ENCODE measurements at places on chromosomes 7 and 10.

DNA sequence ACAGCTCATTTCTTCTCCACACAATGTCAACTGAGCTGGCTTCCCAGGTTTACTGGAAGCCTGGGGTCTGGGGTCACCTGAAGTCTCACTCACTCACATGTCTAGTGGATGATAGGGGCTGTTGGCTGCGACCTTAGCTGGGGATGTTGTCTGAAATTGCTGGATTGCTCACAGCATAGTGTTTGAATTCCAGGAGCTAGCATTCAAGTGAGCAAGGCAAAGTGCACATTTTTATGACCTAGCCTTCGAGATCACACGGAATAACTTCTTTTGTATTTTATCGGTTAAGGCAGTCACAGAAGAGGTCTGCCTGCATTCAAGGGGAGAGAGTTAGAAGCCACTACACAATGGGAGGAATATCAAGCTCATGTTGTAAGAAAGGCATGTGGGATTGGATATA is 3.6 kb downstream of the TEX47 start:
- DNase-seq = no peak

- no peak for DNase-seq
Observed at GRCh38 chr7:43799605-43800004, 41.1 kb downstream of the BLVRA start.

DNA sequence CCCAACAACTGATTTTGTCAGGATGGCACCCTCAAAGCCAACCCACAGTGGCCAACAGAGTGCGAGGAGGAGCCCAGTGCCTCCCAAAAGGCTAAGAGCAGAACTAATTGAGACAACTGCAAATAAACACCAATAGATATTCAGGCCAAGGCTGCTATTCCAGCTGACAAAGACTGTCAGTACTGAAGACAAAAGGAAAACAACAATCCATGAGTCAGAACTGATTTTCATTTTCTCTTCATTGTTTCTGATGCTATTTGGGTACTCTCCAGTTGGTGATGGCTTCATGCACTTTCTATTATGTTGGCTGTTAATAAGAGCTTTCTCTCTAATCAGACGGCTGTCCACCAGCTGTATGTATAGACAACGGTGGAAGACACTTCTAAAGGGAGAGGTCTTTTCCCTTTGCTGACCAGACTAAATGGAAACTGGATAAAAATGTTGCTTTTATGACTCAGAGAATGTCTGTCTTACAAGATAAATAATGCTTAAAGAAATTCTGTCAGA is 515.9 kb downstream of the PARD3 start:
- DNase-seq = peak; percentile 8

- DNase-seq = peak; percentile 15
Observed at GRCh38 chr7:37247861-37248260, 200.8 kb downstream of the ELMO1 start.

GRCh38 chr7:84502239-84502638 is 307.6 kb upstream of the SEMA3A start:
- DNase-seq = no peak

- DNase-seq = no peak
Observed at GRCh38 chr10:106971411-106971831, 193.1 kb downstream of the SORCS1 start.

DNA sequence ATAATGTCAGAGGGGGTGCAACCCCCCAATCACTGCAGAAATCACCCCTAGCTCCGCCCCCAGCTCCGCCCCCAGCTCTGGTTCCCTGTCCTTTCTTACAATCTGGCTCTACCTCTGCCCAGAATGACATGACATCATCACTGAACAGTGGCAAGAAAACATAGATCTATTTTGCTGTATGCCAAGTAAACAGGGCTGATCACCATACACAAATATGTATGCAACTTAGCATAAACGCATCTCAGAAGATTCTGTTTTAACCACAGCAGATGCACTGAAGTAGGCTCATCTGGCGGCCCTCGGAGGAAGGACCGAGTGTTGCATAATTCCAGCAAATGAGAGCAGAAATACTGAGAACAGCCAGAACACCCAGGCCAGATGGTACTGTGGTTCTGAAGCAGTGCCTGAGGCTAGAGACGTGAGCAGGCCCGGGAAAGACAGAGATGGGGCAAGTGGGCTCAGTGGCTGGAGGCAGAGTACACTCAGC is 293.3 kb upstream of the KLF14 start:
- DNase-seq = peak; percentile 98

GRCh38 chr10:87504307-87504639 is 420 bp upstream of the MINPP1 start:
- DNase-seq = peak; percentile 2

DNA sequence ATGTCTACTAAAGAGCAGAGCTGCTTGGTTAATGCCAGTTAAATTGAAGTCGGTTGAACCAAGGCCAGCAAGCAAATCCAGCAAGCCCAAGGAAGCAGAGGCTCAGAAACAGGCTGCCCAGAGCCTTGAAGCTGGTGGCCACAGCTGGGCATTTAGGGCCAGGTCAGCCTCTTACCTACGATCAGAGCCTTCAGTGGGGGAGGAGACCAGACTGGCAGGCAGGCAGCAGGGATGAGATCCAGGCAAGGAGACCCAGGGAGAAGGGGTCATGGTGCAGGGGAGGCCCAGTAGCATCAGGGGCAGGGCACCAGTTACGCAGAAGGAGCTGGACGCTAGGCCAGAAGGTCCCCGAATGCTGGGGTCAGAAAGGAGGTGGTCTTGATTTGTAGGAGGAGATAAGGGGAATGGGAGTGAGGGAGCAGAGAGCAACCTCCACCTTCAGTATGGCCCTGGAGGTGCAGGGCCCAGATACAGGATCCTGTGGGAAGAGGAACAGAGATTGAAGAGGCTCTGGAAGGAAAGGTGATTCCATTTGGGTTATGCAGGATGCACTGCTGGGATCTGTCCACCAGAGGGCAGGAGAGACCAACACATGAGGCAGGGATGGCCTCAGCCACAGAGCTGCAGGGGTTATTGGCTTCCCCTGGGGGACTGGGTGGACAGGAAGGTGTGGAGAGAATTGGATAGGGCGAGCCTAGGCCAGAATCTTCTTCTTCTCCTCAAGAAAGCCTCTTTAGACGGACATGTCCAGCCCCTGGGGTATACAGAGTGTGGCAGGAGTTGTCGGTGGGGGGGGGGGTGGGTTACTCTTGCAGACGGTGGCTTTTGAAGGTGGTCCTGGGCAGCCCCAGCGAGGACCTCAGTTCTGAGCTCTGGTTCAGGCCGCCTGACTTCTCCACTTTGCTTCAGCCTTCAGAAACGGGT is 132.6 kb upstream of the PODXL start:
- DNase-seq = peak; percentile 23

DNA sequence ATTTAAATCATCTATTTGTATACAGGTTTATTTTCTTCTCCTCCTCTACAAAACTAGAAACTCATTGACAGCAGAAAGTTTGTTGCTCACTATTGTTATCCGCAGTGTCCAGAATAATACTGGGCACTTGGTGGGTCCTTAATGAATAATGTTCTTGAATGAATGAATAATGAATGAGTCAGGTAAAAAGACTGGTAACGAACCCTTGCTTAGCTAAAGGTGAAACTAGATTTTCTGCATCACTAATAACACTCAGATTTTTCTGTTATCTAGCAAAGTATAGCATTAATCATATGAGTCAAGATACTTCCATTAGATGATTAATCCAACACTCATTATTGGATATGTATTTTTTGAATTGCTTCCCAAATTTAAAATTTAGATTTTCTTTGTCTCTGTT is 953.2 kb downstream of the SORCS3 start:
- DNase-seq = no peak

- DNase-seq = peak; percentile 61
Observed at GRCh38 chr7:79820387-79820786, 314.2 kb upstream of the GNAI1 start.

GRCh38 chr7:45689011-45689796 is 115.0 kb downstream of the ADCY1 start:
- peak; percentile 12 for DNase-seq

- DNase-seq = peak; percentile 85
Observed at GRCh38 chr7:120996333-120996987, 7.9 kb downstream of the CPED1 start.

- DNase-seq = peak; percentile 17
Observed at GRCh38 chr7:40850017-40850416, 715.2 kb downstream of the SUGCT start.

GRCh38 chr10:77401683-77402082 is 235.9 kb downstream of the KCNMA1 start:
- DNase-seq = no peak

- DNase-seq = no peak
Observed at GRCh38 chr7:89809291-89809690, 345.0 kb upstream of the STEAP1 start.
